Kidney (tissue), 22 donors: ENCODE measurements at places on chromosomes 12 and 14.

GRCh38 chr14:57232006-57232405, 36.7 kb downstream of the EXOC5 start:
- no peak for DNase-seq

DNA sequence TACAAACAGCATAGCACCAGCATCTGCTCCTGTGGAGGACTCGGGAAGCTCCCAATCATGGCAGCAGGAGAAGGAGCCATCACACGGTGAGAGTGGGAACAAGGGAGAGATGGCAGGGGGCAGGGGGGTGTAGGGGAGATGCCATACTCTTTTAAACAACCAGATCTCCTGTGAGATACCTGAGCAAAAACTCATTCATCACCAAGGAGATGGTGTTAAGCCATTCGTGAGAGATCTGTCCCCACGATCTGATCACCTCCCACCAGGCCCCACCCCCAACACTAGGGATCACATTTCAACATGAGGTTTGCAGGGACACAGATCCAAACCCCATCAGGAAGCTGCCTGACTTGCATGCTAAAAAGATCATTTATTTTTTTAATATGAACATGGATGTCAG, 499.3 kb downstream of the TMEM132D start:
- DNase-seq: no peak

DNA sequence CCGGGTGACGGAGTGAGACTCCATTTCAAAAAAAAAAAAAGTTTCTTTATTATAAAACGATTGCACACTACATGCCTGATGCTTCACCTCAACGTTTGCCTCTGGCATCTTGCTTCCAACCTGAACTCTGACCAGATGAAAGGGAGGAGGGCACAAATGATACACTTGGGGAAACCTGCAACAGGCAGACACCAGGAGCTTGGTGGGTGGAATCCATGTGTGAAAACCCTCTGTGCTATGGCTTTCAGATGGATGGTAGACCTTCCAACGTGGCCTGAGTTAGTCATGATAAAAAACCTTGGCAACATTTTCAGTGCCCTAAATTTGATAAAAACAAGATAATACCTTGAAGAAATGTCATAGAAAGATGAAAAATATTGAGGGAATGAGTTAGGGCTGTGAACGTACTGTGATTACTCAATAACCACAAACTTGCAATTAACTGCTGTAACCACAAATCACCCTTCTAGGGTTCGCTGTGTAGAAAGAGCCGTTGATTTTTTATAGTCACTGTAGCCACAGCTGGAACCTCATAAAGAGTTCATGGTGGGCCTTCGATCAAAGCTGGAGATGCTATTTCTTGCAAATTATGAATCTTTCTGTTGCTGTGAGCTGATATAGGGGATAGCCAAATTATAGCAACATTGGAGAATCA, 26.1 kb upstream of the GZMB start:
- no peak for DNase-seq

- DNase-seq: no peak
Measured at GRCh38 chr12:125305231-125305630, 240.0 kb downstream of the AACS start.

GRCh38 chr14:84483072-84483420, 1046.9 kb upstream of the FLRT2 start:
- no peak for DNase-seq

GRCh38 chr14:86990396-86990795, 1002.6 kb downstream of the GALC start:
- DNase-seq: no peak
